ENCODE measurements at places on chromosomes 16 and 17.

GRCh38 chr16:25606069-25606468 lies 85.7 kb upstream of the HS3ST4 start:
- no peak for DNase-seq

DNA sequence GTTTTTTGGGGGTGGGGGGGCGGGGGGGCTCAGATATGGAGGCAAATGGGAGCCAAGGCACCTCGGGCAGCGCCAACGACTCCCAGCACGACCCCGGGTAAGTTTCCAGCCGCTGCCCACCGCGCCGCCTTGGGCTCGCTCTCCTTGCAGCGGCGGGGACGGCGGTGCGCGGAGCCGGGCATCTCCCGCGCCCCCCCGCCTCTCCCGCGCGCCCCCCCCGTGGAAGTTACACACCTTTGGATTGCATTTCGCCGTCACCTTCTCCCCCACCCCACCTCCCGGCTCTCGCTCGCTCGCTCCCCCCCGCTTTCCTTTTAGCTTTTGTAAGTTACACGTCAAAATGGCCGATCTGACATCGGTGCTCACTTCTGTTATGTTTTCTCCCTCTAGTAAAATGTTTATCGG lies 387 bp downstream of the MSI2 start:
- peak; percentile 33 for DNase-seq

DNA sequence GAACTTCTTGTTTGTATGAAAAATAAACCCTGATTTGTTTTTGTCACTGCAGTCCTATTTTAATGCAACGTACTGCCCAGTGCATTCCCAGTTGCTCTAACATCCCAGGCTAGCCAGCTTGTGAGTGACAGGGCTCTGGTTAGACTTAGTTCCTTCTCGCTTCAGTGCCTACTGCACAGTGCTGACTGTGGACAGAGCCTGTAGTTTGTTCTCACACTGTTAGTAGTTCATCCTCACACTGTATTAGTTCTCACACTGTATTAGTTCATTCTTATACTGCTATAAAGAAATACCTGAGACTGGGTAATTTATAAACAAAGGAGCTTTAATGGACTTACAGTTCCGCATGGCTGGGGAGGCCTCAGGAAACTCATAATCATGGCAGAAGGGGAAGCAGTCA lies 116.6 kb upstream of the SALL1 start:
- DNase-seq, result no peak

- no peak for DNase-seq
These were observed 5.8 kb upstream of the CBX4 start for GRCh38 chr17:79844869-79845600.

GRCh38 chr17:7732981-7733539 lies 15.5 kb downstream of the DNAH2 start:
- peak; percentile 29 for DNase-seq

DNA sequence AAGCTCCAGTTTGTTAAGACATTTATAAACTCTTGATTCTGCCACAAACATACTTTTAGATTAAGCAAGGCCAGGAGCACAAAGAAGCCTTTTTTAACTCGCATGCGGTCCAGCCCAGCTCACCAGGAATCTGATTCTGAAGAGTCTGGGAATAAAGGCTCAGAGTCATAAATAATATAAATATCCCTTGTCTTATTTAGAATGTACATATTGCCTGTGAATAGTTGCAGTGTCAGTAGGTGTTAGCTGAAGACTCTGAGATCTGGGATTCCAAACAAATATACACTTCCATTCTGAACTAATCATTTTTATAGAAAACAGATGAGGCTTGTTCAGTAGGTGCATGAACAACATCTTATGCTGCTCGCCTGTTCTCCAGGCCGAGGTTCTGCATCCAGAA lies 59.1 kb upstream of the ELAC2 start:
- DNase-seq, result no peak

GRCh38 chr17:43907425-43907981 lies at the start of gene MPP2:
MPP2 (minus strand) TSS chr17:43907536; CDS start chr17:43904460, 3,076 bp downstream.
- DNase-seq, result peak; percentile 92

Measured in umbilical cord (tissue), 2 donors.